ENCODE measurements at places on chromosomes 12 and 14. TPM values are rescaled to one million over a fixed set of nuclear protein-coding genes. Genes with fewer than 3 reads are reported as not detected.

DNA sequence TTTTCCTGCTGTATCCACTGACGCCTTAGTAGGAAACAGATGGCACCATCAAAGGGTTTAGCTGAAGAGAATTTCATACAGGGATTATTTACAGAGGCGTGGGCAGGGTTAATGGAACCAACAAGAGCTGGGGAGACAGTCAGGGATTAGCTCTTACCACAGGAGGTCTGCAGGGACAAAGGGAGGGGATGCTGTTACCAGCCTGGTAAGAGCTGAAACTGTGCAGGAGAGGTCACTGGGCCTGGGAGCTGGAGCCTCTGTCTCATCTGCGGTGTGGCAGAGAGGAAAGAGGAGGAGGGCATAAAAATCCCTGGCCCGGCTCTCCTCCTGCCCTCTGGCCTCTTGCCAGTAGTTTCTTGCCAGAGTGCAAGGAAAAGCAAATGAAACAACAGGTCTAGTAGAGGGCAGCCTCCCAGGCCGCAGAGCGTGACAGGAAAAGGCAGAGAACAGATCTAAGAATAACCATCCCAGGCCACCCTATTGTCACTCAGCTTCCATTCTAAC, 18.9 kb upstream of the POC1B start:
- H3K4me1 ChIP-seq = peaks cover 9% of the 10 kb centered on the region
- H3K36me3 ChIP-seq = no peaks in the 10 kb centered on the region
- no peaks in the 10 kb centered on the region for H3K27me3 ChIP-seq
- no peak for DNase-seq
- no peak overlapping the region for H3K27ac ChIP-seq
- no peak overlapping the region for H3K4me3 ChIP-seq

The RFX4 gene
- not detected for total RNA-seq

GRCh38 chr12:132448463-132448820, 41.5 kb upstream of the FBRSL1 start:
- H3K27me3 ChIP-seq = no peaks in the 10 kb centered on the region
- no peak for DNase-seq
- no peak overlapping the region for H3K27ac ChIP-seq
- H3K4me3 ChIP-seq = no peak overlapping the region
- peaks cover 3% of the 10 kb centered on the region for H3K36me3 ChIP-seq

The SMAGP gene
- 0.44 TPM for total RNA-seq

DNA sequence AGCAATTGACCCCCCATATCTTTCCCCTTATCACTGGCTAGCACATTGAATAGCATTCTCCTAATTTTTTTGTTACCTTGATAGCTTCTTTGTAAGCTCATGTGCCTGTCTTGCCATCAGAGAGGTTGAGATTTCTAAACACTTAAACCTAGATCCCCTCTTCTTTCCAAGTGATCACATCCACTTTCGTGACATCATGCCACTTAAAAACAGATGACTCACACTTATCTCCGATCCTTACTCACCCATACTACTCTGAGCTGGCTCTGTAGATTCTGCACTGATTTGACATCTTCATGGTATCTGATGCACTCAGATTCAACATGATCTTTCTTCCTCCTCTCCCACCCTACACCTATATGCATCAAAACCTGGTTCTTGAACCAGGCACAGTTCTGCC, 10.5 kb downstream of the GPR137C start:
- H3K27ac ChIP-seq = no peak overlapping the region
- no peaks in the 10 kb centered on the region for H3K36me3 ChIP-seq
- no peak for DNase-seq
- H3K4me3 ChIP-seq = no peak overlapping the region

GRCh38 chr12:27838543-27839185, 58.6 kb upstream of the MANSC4 start:
- no peaks in the 10 kb centered on the region for H3K4me1 ChIP-seq
- no peaks in the 10 kb centered on the region for H3K36me3 ChIP-seq
- H3K27ac ChIP-seq = no peak overlapping the region
- H3K27me3 ChIP-seq = peaks cover 13% of the 10 kb centered on the region
- H3K4me3 ChIP-seq = no peak overlapping the region
- no peak for DNase-seq

- H3K36me3 ChIP-seq = peaks cover 36% of the 10 kb centered on the region
- no peak for DNase-seq
- H3K4me3 ChIP-seq = no peak overlapping the region
- no peak overlapping the region for H3K27ac ChIP-seq
Measured at GRCh38 chr14:96821501-96821900, 24.3 kb downstream of the VRK1 start.
